CD4-positive, alpha-beta T cell (primary cell): ENCODE measurements at places on chromosomes 2 and 18. TPM values are rescaled to one million over a fixed set of nuclear protein-coding genes. Genes with fewer than 3 reads are reported as not detected.

The IL1F10 gene
- total RNA-seq, result not detected

- no peak for DNase-seq
These were observed 45.4 kb downstream of the RASGRP3 start for GRCh38 chr2:33521791-33522281.

The CCDC150 gene
- total RNA-seq, result 0.22 TPM

The TLX2 gene
- 0.14 TPM for total RNA-seq

DNA sequence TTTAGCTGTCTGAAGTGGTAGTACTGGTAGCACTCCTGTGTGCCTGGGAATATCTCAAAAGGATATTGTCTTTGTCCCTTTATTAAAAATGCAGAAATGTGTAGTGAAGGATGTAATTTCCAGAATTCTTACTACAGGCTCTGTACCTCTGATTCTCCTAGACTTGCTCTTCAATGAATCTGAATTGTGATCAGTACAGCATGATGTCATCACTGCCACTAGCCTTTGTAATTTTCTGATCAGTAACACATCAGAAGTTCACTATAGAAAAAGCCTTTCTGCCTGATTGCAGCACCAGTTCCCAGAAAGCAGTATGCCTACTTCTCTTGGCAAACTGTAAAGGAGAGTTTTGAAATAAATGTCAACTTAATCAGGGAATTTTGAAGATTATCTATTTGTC lies 29.2 kb upstream of the OTOF start:
- no peak for DNase-seq

- no peak for DNase-seq
These were observed 301.6 kb downstream of the STK39 start for GRCh38 chr2:167945660-167946368.

DNA sequence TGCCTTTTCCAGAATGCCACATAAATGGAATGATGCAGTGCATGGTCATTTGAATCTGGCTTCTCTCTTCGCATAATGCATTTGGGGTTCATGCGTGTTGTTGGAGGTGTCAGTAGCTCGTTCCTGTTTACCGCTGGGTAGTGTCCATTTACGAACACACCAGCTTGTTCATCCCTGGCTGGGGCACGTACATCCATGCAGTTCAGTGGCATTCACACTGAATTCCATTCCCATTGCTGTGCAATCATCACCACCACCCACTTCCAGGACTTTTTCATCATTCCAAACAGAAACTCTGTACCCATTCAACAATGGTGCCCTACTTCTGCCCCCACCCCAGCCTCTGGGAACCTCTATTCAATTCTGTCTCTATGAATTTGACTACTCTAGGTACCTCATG lies 14.7 kb upstream of the CIDEA start:
- DNase-seq, result no peak

- DNase-seq, result no peak
These were observed 152.9 kb upstream of the DDX18 start for GRCh38 chr2:117661619-117662018.

DNA sequence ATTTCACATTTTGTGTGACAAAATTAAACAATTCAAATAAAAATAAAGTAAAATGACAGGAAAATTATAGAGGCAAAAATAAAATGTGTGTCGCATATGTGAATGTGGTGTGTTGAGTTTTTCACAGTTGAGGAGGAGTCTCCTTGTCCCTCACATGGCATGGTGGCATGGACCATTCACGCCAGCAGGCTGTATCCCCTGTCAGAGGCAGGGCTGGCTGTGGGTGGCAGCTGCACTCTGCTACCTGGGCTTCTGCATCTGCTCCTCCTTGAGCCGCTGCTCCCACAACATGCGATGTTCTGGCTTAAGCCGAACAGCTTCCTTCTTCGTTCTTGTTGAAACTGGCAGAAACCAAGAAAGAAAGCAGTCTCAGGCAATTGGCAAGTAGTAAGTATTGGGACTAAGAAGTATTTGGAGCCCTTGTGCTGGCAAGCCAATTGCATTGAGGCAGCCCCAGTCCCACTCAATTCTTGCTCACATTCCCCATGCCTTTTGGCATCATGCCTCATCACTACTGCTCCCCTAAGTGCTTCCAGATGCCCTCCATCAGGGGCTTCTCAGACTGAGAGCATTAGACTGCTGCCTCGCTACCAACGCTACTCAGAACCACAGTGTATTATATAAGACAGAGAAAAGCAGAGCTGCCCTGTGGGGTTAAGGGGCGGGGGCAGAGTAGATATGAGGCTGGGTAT lies 177.9 kb upstream of the NABP1 start:
- no peak for DNase-seq

DNA sequence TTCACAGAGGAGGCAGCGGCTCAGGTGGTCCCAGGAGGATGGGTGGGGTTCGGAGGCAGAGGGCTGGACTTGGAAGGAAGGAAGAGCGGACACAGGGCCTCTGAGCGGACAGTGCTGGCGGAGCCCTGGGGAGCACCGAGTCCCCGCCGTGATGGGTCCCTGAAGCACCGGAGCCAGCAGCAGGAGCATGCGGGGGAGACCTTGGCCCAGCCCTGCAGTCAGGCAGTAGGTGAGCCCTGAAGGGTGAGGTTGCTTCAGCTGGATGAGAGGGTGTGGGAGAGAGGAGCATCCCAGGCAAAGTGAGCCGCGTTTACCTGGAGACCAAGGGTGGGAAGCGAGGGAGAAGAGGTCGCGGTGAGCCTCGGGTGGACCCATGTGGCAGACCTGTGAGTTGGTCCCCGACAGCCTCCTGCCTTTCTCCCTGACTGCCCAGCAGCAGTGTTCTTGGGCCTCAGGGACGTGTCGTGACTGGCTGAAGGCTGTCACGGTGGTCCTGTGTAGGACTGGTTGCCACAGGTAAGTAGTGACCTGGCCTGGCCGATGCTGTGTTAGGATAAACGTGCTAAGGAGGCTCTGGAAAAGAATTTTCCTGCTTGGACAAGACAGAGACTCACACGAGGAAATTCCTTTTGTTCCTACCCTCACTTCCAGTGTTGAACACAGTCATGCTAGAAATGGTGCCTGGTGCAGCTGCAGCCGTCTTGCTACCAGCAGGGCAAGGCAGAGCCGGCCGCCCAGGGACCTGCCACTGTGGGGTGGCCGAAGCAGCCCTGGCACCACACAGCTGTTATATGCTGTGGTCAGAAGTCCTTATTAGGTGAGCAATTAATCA lies 73.0 kb downstream of the RRM2 start:
- no peak for DNase-seq

GRCh38 chr2:101464841-101465240 lies 10.1 kb downstream of the RFX8 start:
- no peak for DNase-seq

The GATA6 gene
- 0.14 TPM for total RNA-seq

The OTOF gene
- total RNA-seq, result 0.75 TPM

The SH3RF3 gene
- 5.2 TPM for total RNA-seq

DNA sequence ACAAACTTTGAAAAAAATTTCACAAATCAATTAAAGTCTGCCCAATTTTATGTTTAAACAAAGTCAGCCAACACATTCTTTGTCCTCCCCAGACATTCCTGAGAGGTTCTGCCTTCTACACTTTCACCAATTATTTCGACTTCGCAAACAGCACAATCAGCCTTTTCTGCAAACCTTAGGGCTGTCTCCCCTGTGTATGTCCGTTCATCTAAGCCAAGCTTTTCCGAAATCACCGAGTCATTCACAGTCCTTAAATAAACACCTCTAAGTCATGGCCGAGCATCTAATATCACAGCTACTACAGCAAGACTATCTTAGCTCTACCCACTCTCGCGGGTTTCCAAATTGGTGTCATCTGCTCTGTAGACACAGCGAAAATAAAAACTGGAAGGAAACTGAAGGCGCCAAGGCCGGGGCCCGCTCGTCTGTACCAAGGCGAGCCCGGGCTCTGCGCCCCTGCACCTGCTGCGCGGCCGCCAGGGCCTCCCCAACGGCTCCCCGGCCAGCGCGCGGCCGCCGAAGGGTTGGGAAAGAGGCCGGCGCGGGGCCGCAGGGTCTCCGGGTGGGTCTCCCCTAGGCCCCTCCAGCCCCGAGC lies 730 bp downstream of the ODC1 start:
- no peak for DNase-seq

GRCh38 chr2:9095690-9096089 lies 92.2 kb upstream of the MBOAT2 start:
- no peak for DNase-seq

The NPC1 gene
- 17.6 TPM for total RNA-seq

DNA sequence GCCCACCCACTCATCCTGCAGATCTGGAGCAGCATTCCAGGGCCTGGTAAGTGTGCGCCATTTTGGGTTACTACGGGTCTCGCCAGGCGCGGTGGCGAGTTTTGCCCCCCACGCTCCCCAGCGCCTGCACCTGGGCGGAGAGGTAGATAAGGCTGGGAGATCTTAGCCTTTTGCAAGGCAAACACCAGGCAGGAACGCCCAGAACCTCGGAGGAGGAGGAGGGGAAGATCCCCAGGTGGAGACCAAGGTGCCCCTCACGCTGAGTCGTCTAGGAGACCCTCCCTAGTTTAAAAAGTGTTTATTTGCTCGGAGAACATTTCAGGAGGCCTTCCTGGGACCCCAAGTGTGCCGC lies 365 bp upstream of the RAMP1 start:
- no peak for DNase-seq

The CCDC178 gene
- not detected for total RNA-seq

DNA sequence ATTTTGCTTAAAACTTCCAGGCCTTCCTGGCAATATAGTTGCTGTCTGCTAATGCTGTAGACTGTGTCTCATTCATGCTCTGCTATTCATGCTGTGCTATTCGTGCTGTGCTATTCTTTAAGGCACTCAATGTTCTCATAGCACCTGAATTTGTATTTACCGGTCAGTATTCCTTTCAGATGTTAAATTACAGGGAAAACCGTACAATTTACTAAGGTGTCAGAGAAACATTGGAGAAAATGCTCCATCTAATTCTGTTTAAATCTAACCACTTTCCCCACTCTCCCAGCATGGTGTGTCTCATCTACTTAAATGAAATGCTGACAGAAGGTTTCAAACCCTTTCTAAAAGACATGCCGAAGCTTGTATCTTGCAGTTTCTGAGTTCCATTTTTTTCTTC lies 25.0 kb downstream of the FAM171B start:
- DNase-seq, result no peak
